Adipocyte (in vitro differentiated cells): ENCODE measurements at places on chromosomes 6 and 20.

- no peak for DNase-seq
Measured at GRCh38 chr20:35643045-35643444, 21.7 kb downstream of the CPNE1 start.

DNA sequence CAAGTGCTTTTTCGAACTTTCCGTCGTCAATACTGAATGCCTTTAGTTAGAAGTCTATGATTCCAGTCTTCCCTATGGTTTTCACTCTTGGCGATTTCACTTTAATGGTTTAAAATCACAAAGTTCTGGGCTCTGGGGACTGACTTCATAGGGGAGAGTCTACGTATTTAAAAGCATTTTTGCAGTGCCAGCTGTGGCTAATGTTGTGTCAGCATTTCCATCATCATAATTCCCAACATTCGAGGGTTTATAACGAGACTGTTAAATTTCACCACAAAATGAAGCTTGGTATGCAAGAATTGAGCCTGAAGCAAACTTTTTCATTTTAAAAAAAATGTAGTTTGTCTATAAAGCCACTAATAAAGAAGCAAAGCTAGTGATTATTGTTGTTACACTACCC, 242.7 kb downstream of the SOX4 start:
- peak; percentile 25 for DNase-seq

DNA sequence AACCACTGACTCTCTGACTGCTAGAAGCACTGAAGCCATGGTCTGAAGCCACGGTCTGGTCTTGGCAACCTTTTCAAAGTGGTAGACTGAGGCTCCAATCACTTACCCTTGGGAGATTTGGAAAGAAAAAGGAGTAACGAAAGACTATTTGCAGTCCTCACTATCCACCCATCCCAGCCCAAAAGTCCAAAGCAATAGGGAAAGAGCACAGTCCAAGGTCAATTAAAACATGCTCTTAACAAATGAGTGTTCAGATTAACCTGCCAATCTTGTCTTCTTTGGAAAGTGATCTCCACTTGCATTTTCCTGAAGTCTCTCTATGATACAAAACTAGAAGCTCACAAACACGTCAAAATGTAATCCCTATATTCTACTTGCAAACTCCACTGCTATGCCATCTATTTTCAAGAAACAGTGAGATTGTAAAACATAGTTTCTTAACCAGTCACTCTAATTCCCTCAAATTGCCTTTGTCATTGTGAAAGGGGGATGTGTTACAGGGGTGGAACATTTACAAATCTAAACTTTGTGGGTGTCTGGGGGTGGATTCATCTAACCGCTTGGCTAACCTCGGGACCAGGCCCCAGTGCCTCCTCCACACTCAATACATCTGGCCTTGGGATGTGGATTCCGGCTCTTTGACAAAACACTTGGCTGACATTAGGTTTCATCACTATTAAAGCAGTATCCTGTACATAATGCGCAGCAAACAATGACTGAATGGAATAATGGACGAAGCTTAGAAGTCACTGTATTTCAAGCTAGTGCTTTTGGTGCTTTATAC, 56.4 kb downstream of the B4GALT5 start:
- DNase-seq, result peak; percentile 51

GRCh38 chr6:44268095-44268628, 2.1 kb upstream of the TMEM151B start:
- peak; percentile 68 for DNase-seq

DNA sequence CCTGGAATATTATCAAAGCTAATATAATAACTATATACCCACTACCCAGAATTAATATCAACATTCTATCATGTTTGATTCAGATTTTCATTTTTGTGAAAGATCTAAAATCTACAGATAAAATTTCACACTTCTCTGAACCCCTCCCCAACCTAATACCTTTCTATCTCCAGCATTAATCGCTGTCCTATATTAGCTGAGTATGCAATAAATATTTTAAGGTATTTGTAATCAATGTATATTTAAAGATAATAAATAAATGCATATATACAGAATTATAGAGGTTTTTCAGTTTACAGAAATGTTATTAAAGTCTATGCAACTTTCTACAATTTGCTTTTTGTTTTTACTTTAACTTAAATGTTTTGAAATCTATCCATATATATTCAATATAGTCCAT, 156.7 kb upstream of the NRSN1 start:
- no peak for DNase-seq

DNA sequence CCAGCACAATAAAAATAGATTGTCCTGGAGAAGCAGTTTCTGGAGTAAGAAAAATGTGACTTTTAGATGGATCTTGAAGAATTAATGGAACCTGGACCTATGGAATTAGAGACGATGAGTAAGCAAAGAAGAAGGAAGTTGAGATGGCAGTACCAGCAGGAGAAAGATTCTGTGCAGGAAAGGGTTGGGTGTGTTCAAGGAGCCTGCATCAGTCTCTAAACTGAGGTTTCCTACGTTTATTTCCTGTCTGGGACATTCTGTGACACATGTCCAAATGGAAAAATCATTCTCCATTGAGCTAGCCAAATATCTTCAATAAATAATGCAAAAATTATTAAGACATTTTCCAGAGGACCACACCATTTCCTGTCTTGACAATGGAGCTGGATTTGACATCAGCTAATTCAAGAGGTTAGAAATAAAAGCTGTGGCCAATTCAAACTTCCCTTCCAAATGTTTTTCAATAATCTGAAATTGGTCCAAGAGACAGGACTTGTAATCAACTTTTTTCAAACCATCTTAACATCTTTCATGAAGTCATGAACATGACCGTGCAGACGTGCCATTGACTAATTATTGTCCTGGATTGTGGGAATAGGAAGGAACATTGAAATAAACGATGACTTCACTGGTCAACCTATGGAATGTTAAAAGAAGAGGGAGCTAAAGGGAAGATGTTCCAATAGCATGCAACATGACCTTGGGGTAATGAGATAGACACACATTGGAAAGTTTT, 198.3 kb downstream of the ZNF217 start:
- DNase-seq, result no peak

- DNase-seq, result no peak
Measured at GRCh38 chr6:25137916-25138232, 141.3 kb upstream of the CARMIL1 start.

- no peak for DNase-seq
Measured at GRCh38 chr6:27352850-27353249, 35.7 kb upstream of the ZNF391 start.

- DNase-seq, result peak; percentile 28
Measured at GRCh38 chr6:83853178-83854000, at the start of gene RIPPLY2. Gene RIPPLY2 (plus strand): TSS chr6:83853360. CDS start chr6:83853417, 57 bp downstream.

DNA sequence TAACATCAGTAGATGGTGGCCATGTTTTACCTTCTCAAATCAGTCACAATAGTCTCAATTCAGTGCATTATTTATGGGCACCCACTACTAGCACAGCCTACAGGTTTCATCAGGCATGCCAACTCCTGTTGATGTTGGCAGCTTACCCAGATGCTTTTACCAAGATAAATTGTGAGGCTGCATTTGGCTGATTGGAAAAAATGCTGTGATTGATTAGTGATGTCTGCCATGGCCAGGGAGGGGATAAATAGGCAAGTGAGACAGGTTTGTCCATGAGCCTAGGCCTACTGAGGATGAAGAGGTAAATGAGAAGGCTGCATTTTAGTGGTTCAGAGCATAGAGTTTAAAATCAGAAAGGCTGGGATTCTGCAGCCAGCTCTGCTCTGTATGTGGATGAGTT, 227.1 kb downstream of the NFATC2 start:
- no peak for DNase-seq

DNA sequence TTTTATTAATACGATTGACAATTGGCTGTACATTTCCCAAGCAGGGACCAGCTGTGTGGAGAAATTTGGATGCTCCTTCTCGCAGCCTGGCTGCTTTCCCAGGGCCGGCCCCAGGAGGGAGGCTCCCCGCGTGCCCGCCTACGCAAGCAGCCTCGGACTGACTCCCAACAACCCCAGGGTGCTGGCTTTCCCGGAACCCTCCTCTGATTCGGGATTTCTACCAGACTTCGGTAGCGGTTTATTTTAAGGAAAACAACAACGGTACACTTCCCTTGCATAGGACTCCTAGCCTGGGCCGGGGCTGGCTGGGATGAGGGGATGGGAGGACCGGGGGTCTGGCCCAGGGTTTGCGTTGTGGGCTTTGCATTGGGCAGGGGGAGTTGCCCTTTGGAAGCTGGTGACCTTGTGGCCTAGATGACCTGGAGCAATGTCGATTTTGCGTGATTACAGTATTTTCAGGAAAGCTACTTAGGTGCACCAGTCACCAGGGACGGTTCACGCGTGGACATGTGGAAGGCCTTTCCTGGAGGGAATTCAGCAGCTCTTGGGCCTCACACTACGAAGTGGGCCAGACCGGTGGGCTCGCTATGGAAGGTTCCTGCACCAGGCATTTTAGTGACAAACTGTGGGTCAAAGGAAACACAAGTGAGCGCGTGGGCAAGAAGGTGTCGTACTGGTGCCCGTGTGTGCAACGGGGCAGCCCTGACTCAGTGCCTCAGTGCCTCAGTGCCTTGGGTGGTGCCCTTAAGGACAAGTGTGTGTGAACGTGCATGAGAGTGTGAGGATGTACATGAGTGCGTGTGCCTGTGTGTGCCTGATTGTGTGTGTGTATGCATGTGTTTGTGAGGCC, 20.7 kb upstream of the PHACTR3 start:
- no peak for DNase-seq

- no peak for DNase-seq
Measured at GRCh38 chr20:53037621-53038020, 65.5 kb downstream of the TSHZ2 start.

DNA sequence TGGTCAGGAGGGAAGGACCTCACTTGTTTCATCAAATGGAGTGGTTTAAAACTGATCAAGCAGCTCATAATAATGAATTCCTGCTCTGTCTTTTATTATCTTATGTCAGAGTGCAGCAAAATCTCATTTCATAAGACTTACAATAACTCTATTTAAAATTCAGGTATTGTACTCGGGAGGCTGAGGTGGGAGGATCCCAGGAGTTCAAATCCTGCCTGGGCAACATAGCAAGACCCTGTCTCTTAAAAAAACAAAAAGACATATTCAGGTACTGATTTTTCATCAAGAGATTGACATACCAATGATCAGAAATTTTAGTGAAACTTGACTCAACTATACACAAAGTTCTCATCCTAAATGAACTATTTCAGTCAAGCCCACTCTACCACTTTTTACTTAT, 5.6 kb upstream of the DYNLRB1 start:
- DNase-seq, result no peak

GRCh38 chr20:46519471-46520068, 6.2 kb upstream of the ZNF334 start:
- DNase-seq, result no peak
